Ascending aorta (tissue), 2 donors: ENCODE measurements at places on chromosomes 1 and 21. TPM values are rescaled to one million over a fixed set of nuclear protein-coding genes. Genes with fewer than 3 reads are reported as not detected.

TNN gene
- total RNA-seq, result 0.11 TPM

TNNT2 gene
- not detected for total RNA-seq

GUCA2B gene
- total RNA-seq, result not detected

MSH4 gene
- not detected for total RNA-seq

NTRK1 gene
- total RNA-seq, result not detected

TCHH gene
- total RNA-seq, result not detected

STYXL2 gene
- 0.96 TPM for total RNA-seq

ELF3 gene
- 0.96 TPM for total RNA-seq

TTC24 gene
- not detected for total RNA-seq

ARMH1 gene
- not detected for total RNA-seq

LCE1D gene
- not detected for total RNA-seq

MORC3 gene
- 7.9 TPM for total RNA-seq

CRYAA gene
- total RNA-seq, result not detected

DNA sequence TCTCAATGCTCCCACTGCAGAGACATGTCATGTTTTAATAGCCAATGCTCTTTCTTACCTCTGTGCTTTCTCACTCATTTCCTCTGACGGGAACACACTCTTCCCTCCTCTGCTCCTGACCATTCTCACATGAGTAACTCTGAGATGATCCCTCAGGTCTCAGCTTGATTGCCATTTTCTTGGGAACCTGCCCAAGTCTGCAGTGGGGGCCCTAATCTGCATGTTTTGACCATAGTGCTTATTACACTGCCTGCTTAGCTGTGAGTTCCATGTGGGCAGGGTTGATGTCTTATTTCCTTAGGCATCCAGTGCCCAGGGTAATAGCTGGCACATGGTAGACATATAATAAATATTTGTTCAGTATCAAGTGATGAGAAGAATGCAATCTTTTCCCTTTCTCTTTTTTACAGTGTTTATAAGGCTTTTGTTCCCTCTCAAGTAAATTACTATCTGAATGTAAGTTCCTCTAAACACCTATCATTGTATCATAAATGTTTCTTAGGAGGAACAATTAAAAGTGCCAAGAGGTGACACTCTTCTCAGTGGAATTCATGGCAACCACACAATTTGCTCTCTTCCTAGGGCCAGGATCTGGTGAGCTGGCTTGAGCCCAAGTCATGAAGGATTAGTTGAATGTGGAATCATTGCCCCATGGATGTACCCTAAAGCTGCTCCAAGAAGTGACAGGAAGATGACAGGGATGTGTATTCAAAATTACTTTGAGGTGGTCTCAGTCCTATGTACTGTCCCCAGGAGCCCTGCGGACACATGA lies 485.4 kb upstream of the USP24 start:
- H3K27me3 ChIP-seq, result no peaks in the 10 kb centered on the region
- DNase-seq, result no peak
- H3K36me3 ChIP-seq, result no peaks in the 10 kb centered on the region
- no peak overlapping the region for H3K4me3 ChIP-seq
- H3K27ac ChIP-seq, result no peak overlapping the region

DNA sequence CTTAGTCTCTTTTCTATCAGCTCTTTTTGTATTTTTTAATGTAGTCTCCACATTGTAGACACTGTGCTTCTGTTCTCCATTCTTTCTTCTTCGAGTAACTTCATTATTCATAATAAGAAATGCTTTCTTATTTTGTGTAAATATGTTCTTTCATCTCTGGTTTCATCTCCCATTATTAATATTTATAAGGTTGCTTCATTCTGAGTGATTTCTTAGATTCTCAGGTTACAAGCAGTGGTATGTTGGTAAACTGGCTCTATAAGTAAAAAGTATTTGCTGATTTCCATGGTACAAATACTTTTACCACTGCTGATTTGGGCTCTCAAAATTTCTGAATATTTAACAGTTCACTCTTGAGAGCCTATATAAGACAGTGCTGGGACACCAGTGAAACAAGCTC lies 81.3 kb downstream of the CDC14A start:
- H3K4me3 ChIP-seq, result no peak overlapping the region
- H3K4me1 ChIP-seq, result no peaks in the 10 kb centered on the region

DNA sequence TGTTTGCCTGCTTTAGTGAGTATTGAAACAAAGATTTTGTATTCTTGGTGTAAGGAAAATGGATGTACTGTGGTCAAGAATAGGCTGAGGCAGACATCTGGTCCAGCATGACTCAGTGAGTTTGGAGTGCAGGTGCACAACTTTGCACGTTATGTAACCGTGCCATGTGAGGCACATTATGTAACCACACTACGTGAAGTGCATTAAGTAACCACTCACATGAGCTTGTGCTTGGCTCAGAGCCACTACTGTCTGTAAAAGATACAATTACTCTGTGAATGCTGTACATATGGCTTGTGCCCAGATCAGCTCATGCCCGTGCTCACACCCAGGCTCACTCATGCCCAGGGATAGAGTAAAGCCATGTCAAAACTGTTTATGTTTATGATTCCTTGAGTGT lies 216.8 kb downstream of the CTH start:
- no peak overlapping the region for H3K4me3 ChIP-seq
- no peak overlapping the region for H3K27ac ChIP-seq
- no peaks in the 10 kb centered on the region for H3K27me3 ChIP-seq
- H3K4me1 ChIP-seq, result no peaks in the 10 kb centered on the region

- peaks cover 2% of the 10 kb centered on the region for H3K4me1 ChIP-seq
- no peaks in the 10 kb centered on the region for H3K36me3 ChIP-seq
Observed at GRCh38 chr1:56024155-56024554, 555.2 kb downstream of the PLPP3 start.

- no peaks in the 10 kb centered on the region for H3K4me1 ChIP-seq
- no peak for DNase-seq
- no peak overlapping the region for H3K27ac ChIP-seq
- H3K4me3 ChIP-seq, result no peak overlapping the region
Observed at GRCh38 chr1:33517596-33518250, 45.3 kb downstream of the ZSCAN20 start.

DNA sequence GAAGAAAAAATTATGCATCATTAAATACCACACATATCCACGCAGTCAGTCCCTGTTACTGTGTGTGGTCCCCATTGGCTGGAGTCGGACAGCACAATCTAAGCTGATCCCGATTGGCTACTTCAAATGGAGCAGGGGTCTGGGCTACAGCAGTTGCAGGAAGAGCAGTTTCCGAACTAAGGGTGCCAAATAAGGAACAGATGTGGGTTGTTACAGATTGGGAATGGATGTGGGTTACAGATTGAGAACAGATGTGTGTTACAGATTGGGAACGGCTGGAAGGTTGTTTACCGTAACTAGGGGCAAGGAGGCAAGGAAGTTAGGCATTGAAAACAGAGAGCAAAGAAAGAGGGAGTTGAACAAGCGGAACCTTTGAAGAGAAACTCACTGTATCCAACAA lies 19.9 kb downstream of the OR2L13 start:
- no peak for DNase-seq
- H3K4me1 ChIP-seq, result no peaks in the 10 kb centered on the region
- H3K4me3 ChIP-seq, result no peak overlapping the region
- no peak overlapping the region for H3K27ac ChIP-seq
- no peaks in the 10 kb centered on the region for H3K27me3 ChIP-seq

DNA sequence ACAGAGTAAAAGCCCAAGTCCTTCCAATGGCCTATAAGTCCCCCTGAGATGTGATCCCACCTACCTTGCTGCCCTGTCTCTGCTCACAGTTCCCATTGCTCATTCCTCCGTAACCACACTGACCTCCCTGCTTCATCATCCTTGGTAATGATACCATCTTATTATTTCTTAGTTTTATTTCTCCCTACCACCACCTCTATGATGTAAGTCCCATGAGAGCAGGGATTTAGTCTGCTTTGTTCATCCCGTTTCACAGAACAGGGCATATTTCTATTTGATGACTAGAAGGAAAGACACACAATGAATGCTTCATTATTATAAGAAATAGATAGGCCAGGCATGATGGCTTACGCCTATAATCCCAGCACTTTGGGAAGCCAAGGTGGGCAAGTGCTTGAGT lies 22.5 kb downstream of the NIBAN1 start:
- H3K4me3 ChIP-seq, result no peak overlapping the region
- H3K27me3 ChIP-seq, result no peaks in the 10 kb centered on the region
- H3K36me3 ChIP-seq, result no peaks in the 10 kb centered on the region
- H3K4me1 ChIP-seq, result peaks cover 41% of the 10 kb centered on the region

DNA sequence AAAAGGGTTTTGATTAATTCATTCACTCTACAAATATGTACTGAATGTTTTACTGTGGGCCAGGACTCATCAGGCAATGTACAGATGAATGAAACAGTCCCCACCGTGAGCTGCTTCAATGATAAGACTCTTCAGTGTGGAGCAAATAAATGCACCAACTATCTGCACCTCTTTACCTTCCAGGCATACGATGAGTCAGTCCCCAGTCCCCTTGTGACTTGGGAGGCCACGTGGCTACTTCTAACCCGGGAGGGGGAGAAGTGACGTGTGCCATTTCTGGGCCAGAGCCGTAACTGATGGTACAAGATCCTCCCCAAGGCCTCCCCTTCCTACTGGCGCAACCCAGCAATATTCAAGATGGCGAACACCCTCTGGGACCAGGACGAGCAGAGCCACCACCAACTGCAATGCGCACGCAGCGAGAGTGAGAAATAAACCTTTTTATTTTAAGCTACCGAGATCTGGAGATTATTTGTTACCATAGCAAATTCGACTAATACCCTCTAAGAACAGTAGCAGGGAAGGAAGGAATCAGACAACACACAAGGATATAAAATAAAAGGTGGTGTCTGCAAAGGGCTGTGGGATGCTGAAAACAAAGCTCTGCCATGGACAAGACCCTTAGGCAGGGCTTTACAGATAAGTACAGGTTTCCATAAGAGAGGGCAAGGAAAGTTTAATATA lies 74.5 kb downstream of the NPHP4 start:
- no peak for DNase-seq
- H3K27me3 ChIP-seq, result no peaks in the 10 kb centered on the region

- DNase-seq, result no peak
- H3K27me3 ChIP-seq, result no peaks in the 10 kb centered on the region
- no peaks in the 10 kb centered on the region for H3K36me3 ChIP-seq
Observed at GRCh38 chr1:30466026-30466425, 257.4 kb downstream of the MATN1 start.

DNA sequence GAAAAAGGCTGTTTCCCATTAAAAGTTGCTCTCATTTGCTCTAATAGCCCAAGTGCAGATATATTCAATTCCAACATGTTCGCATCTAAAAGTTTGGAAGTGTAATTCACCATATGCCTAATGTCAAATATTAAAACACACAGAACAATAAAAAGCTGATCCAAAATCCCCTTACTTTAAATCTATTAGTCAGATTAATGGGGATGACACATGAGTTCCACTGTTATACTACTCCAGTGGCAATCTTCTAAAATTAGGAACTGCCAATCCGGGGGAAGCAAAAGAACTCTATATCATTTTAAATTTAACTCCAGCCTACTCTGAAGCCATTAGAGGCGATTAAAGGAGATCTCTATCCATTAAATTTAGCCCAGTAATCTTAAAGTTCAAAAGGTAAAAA lies 317.1 kb downstream of the NTNG1 start:
- DNase-seq, result no peak
- H3K4me3 ChIP-seq, result no peak overlapping the region
- no peak overlapping the region for H3K27ac ChIP-seq
- H3K36me3 ChIP-seq, result no peaks in the 10 kb centered on the region
- no peaks in the 10 kb centered on the region for H3K4me1 ChIP-seq

DNA sequence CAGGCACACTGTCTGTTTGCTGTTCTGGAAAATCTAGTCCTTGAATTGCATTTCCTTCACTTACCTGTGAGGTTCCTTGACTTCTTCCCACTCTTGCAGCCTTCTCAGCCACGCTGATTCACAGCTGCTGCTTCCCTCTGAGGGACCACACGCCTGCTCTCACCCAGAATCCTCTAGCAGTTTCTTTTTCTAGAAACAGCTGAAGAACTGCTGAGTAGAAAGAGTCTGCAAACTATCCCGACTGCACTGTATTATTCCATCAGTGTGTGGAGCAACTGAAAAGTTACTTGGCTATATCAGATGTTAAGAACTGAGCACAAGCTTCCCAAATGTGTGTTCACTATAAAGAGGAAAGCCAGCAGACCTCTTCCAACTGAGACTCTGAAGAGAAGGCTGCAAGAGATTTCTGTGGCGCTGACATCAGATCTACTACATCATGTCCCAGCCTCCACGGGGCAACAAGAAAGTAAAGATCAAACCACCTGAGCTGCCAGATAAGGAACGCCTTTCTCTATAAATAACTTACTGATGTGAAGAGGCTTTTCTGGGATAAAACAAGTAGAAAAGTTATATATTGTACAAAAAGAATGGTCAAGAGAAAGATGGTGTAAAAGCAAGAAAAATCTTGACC lies 226.6 kb downstream of the RERE start:
- H3K36me3 ChIP-seq, result no peaks in the 10 kb centered on the region
- H3K27me3 ChIP-seq, result no peaks in the 10 kb centered on the region
- H3K4me1 ChIP-seq, result no peaks in the 10 kb centered on the region
- H3K4me3 ChIP-seq, result peak overlapping the region; percentile 6
- DNase-seq, result no peak

GRCh38 chr1:12625276-12625675 lies 7.3 kb upstream of the DHRS3 start:
- no peak overlapping the region for H3K4me3 ChIP-seq
- H3K27ac ChIP-seq, result no peak overlapping the region
- no peaks in the 10 kb centered on the region for H3K27me3 ChIP-seq
- H3K4me1 ChIP-seq, result peaks cover 11% of the 10 kb centered on the region
- DNase-seq, result no peak

GRCh38 chr21:37658121-37658816 lies 258.0 kb downstream of the KCNJ6 start:
- peak overlapping the region; percentile 26 for H3K4me3 ChIP-seq
- H3K4me1 ChIP-seq, result peaks cover 14% of the 10 kb centered on the region
- H3K27me3 ChIP-seq, result no peaks in the 10 kb centered on the region
- H3K36me3 ChIP-seq, result no peaks in the 10 kb centered on the region

DNA sequence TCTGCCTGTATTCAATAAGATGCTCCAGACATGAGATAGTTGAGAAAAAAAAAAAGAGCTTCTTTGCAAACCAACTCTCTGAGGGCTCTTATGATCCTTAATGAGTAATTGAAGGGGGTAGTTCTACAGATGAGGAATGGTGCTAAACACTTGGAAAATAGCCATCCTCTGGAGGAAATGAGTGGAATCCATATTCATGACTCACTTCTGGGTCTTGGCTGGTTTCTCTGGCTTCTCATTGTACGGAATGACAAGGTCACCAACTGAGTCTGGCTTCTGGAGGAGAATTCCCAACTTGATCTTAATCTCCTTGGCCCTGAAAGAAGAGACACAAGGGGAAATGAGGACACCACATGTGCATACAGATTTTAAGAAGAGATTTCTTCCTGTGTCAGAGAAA lies 34.7 kb downstream of the RGS5 start:
- peak overlapping the region; percentile 77 for H3K27ac ChIP-seq
- H3K4me1 ChIP-seq, result peaks cover 66% of the 10 kb centered on the region
- H3K4me3 ChIP-seq, result no peak overlapping the region

GRCh38 chr1:76179219-76179698 lies 104.7 kb downstream of the ST6GALNAC3 start:
- H3K27me3 ChIP-seq, result no peaks in the 10 kb centered on the region
- no peak overlapping the region for H3K27ac ChIP-seq
- DNase-seq, result no peak
- no peak overlapping the region for H3K4me3 ChIP-seq
- no peaks in the 10 kb centered on the region for H3K36me3 ChIP-seq
- H3K4me1 ChIP-seq, result no peaks in the 10 kb centered on the region

- H3K4me3 ChIP-seq, result no peak overlapping the region
- DNase-seq, result no peak
Observed at GRCh38 chr1:92956254-92957029, 4.8 kb downstream of the DIPK1A start.

GRCh38 chr21:28332796-28333195 lies 659.9 kb downstream of the LTN1 start:
- no peak overlapping the region for H3K4me3 ChIP-seq
- no peaks in the 10 kb centered on the region for H3K36me3 ChIP-seq
- H3K27me3 ChIP-seq, result no peaks in the 10 kb centered on the region
